T-helper 17 cell (primary cell): ENCODE measurements at places on chromosomes 13 and 19.

- H3K4me3 ChIP-seq: no peak overlapping the region
- H3K4me1 ChIP-seq: no peaks in the 10 kb centered on the region
- H3K27ac ChIP-seq: no peak overlapping the region
- no peak for DNase-seq
- H3K36me3 ChIP-seq: no peaks in the 10 kb centered on the region
These were observed 29.0 kb upstream of the WASF3 start for GRCh38 chr13:26528527-26528926.

- no peak overlapping the region for H3K27ac ChIP-seq
- H3K36me3 ChIP-seq: no peaks in the 10 kb centered on the region
- no peak for DNase-seq
- no peaks in the 10 kb centered on the region for H3K27me3 ChIP-seq
- no peaks in the 10 kb centered on the region for H3K4me1 ChIP-seq
- H3K4me3 ChIP-seq: no peak overlapping the region
These were observed 136.4 kb upstream of the PCDH9 start for GRCh38 chr13:67366533-67366932.

GRCh38 chr19:2425622-2426581 lies 1.5 kb downstream of the TIMM13 start:
- H3K4me1 ChIP-seq: peaks cover 8% of the 10 kb centered on the region
- H3K27me3 ChIP-seq: no peaks in the 10 kb centered on the region
- peak overlapping the region; percentile 98 for H3K4me3 ChIP-seq

DNA sequence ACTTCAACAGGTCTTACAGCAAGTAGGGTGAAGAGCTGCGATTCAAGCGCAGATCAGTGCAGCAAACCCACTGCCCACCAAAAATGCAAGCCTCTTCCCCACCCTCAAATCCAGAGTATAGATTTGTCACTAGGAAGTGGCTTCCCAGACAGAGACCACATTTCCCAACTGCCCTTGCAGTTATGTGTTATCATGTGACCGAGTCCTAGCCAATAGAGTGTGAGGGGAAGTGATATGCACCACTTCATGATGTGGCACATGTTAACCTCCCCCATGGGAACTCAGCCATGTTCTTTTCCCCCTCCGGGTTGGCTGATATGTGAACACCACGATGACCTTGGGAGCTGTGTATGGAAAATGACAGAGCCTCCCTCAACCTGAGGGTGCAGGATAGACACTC lies 50.8 kb downstream of the MBD3L2B start:
- H3K27me3 ChIP-seq: peaks cover 5% of the 10 kb centered on the region
- H3K36me3 ChIP-seq: no peaks in the 10 kb centered on the region
- DNase-seq: no peak
- H3K4me3 ChIP-seq: no peak overlapping the region
- no peak overlapping the region for H3K27ac ChIP-seq

DNA sequence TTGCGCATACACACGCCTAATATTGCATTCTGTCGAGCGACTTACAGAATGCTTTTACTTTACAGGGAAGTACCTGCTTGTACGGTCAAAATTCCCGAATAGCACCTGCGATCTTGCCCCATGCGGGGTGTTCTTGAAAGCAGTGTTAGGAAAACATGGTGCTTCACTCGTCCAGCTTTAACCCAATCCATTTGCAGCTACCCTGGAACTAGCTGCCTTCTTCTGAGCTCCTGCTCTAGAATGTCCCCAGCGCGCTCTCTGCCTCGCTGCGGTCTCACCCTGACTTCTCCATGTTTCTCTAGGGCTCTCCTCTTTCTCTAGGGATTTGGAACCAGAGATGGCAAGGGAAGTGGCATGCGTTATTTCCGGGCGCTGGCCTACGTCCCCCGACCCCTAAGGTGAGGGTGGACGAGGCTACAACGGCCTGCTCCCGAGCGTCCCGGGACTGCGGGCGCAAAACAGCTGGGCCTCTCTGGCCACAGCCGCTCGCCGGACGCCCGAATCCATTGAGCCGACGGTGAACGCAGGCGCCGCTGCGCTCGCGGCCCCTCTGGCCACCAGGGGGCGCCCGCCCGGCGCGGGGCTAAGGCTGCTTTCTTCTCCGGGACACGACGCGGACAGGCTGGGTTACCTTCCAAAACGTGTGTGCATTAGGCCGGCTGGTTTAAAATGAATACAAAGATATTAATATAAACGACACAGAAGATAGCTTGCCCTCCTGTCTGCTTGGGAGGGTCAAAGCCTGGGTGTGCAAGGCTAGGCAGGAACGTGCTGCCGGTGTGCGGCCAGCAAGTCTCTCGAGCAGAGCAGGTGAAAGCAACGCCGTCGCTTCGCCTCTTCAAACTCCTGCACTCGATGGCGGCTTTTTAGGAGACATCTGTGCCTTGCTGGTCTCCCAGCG lies 1.8 kb upstream of the SPRY2 start:
- peaks cover 40% of the 10 kb centered on the region for H3K27me3 ChIP-seq
- no peak overlapping the region for H3K27ac ChIP-seq
- peak overlapping the region; percentile 79 for H3K4me3 ChIP-seq
- peaks cover 8% of the 10 kb centered on the region for H3K4me1 ChIP-seq
- no peaks in the 10 kb centered on the region for H3K36me3 ChIP-seq
- DNase-seq: peak; percentile 21

DNA sequence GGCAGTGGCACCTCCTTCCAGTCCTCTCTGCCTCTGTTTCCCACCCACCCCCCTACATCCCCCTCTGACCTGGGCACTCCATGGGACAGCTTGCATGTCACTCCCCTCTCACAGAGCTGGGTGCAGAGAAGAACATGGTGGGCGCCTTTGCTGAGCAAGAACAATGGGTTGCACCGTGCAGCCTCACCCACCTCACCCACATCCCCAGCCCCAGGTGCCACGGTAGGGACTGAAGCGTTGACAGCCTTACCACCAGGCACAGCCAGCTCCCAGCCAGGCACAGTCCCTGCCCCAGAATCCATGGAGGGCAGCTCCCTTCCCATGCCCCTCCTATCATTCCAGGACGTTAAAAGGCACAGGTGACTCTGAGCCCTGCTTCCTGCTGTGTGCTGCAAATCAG lies 93.1 kb upstream of the VSTM2B start:
- H3K4me1 ChIP-seq: no peaks in the 10 kb centered on the region
- H3K27me3 ChIP-seq: peaks cover 48% of the 10 kb centered on the region
- DNase-seq: no peak
- no peak overlapping the region for H3K4me3 ChIP-seq
- H3K27ac ChIP-seq: no peak overlapping the region

DNA sequence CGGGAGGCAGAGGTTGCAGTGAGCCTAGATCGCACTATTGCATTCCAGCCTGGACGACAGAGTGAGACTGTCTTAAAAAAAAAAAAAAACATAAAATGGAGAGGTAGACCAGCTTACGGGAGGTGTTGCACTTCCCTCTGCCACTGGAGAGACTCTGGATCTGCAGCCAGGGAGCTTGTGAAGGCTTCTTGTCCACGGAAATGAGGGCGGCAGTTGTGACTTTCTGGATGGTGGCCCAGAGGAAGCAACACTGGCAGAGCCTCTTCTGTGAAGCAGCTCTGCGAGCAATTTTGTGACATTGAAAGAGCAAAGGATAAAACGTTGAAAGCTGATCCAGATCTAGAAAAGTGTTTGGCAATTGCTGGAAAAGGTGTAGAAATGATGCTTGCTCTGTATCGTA lies 10.4 kb downstream of the SPINT2 start:
- H3K36me3 ChIP-seq: no peaks in the 10 kb centered on the region
- no peaks in the 10 kb centered on the region for H3K27me3 ChIP-seq
- no peak for DNase-seq
- peaks cover 5% of the 10 kb centered on the region for H3K4me1 ChIP-seq
- H3K4me3 ChIP-seq: no peak overlapping the region
- peak overlapping the region; percentile 43 for H3K27ac ChIP-seq
